Stimulated activated CD8-positive, alpha-beta memory T cell treated with anti-CD3 and anti-CD28 coated beads, Interleukin-4, amount 100 ng/mL, for 48 hours (primary cell): ENCODE measurements at places on chromosomes 4 and X.

DNA sequence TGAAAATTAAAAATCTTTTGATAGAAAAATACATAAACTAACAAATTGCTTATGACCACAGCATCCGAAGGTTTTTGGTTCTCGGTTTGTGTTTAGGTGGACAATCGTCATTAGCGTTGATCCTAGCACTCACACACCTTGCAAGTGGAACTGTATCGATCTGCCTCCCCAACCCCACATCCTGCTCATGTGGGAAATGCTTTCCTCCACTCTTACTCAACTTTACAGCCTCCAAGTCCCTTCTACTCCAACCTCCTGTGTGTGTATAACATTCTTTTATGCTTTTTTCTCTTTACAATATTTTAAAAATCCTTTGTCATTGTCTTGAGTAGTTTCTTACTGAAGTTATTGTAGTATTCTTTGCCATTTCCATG is 15.6 kb upstream of the TMEM131L start:
- no peak for DNase-seq

DNA sequence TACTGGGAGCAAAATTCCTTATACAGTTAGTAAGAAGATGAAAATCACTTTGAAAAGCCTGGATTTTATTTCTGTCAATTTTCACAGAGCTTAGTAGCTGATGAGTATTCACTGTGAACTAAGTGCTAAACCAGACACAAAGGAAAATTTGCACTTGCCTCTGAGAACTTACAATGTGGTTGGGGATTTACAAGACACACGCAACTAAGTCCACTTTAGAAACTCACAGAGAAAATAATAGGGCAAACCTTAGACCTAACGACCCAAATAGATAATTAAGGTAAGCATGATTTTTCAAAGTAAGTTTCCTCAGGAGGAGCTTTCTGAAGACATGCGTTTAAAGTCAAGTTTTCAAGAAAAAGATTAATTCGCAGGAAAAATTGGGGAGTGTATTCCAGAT is 708.9 kb downstream of the ADGRL3 start:
- no peak for DNase-seq

- no peak for DNase-seq
Measured at GRCh38 chr4:749698-750666, 44.4 kb downstream of the PCGF3 start.

DNA sequence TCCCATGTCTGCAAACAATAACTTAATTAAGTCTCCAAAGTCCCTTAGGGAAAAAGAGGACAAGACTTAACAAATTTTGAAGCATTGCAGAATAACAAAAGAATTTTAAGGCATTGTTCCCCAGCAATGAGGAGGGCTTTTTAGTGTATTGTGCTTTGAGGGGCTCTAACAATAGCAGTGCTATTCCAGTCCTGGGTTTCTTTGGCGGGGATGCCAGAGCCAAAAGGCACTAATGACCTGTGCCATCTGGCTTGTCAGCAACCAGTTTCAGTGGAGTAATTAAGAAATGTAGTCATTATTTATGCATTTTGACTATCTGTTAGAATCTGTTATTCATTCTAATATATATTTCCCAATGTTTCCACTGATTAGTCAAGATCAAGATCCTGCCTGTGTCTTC is 575.4 kb downstream of the SPRY1 start:
- no peak for DNase-seq

DNA sequence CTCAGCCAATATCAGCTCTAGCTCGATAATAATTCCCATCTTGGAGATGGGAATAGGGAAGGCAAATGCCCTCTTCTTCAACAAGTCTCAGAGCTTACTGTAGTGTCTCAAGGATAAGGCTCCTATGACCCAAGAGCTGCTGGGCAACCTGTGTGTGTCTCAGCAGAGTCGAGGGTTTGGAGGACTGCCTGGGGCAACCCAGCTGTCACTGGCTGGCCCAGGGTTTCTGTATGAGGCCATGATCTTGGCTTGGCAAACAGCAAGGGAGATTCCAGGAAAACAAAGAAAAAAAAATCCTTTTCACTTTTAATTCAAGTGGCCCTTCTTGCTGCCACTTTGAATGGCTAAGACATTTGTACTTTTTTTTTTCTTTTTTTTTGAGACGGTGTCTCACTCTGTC is 34.4 kb downstream of the TMSB4X start:
- no peak for DNase-seq

DNA sequence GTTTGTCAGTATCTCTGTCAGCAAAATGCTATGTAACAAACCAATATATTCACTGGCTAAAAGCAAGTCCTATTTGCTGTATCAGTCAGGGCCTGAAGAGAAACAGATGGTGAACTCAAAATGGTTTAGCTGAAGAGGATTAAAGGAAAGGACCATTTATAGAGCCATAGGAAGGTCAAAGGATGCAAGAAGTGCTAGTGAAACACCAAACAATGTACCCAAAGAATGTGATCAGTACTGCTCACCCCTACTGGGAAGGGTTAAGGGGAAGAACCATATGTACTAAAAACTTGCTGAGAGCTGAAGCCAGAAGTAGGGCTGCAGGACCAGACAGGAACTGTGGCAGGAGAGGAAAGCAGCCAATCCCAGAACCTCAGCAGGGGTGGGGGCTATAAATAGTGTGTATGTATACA is 479.3 kb downstream of the INPP4B start:
- no peak for DNase-seq

- no peak for DNase-seq
Measured at GRCh38 chrX:3820167-3820566, 106.7 kb upstream of the PRKX start.

DNA sequence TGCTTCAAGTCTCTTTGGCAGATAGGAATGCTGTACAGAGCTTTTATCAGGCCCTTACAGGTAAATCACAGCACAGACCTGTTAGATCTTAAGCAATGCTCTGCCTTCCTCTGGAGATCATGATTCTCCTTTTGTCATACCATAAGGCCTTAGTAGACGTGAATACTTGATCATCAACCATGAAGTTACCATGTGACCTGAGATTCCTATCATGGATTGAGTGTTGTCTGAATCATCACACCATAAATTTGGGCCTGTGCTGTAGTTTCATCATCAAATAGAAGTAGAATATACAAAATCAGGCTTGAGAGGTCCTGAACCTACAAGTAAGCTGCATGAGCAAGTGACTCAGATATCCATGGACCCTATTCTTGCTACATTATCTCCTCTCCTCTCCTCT is 466.8 kb upstream of the INTU start:
- no peak for DNase-seq

GRCh38 chr4:168128601-168129000 is 36.3 kb downstream of the ANXA10 start:
- DNase-seq: no peak

- DNase-seq: no peak
Measured at GRCh38 chr4:100590325-100590724, 72.5 kb upstream of the EMCN start.

DNA sequence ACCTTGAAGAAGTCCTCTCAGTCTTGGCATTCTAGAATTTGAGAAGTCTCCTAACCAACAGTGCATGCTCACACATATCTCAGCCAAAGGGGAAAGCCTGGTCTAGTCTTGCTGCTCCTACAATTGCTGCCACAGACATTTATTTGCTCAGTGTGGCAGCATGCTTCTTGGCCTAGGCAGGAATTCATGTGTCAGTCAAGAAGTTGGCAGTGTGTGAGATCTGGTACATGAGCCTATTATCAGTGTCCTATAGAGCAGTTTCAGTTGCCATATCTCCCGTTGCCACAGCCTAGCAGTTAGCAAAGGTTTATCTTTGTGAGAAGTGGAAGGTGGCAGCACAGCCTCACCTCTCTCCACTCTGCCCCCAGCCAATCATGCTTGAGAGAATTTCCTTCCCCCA is 176.9 kb upstream of the ARHGEF9 start:
- no peak for DNase-seq

GRCh38 chr4:122053186-122053585 is 98.9 kb upstream of the BLTP1 start:
- no peak for DNase-seq

- DNase-seq: no peak
Measured at GRCh38 chrX:38882894-38883626, 81.8 kb downstream of the MID1IP1 start.

DNA sequence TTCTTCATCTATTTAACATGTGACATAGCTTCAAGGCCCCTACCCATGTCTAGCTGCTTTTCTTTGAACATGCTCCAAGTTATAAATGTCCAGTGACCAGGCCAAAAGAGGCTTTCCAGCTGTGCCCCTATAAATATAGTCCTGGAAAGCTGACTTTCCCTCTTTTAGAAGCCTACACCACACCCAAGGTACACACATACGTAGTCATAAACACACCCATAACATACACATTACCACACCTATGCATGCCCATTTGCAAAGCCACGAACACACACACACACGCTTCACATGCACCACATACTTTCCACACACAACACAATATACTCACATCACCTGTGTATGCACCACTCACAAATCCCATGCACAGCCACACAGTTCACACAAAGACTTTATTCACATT is 2.0 kb downstream of the ARHGAP36 start:
- DNase-seq: no peak

GRCh38 chrX:107676559-107677378 is 48.5 kb downstream of the PRPS1 start:
- DNase-seq: peak; percentile 61

DNA sequence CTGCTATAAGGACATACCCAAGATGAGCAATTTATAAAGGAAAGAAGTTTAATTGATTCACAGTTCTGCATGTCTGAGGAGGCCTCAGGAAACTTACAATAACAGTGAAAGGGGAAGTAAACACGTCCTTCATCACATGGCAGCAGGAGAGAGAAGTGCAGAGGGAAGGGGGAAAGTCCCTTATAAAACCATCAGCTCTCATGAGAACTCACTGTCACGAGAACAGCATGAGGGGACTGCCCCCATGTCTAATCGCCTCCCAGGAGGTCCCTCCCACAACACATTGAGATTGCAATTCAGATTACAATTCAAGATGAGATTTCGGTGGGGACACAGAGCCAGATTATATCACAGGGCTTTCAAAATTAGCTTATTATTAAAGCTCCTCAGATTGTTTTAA is 209.5 kb upstream of the PPP3CA start:
- DNase-seq: no peak

- no peak for DNase-seq
Measured at GRCh38 chr4:107970063-107970798, 19.5 kb upstream of the HADH start.

- no peak for DNase-seq
Measured at GRCh38 chrX:42821803-42822443, 44.0 kb upstream of the PPP1R2C start.

DNA sequence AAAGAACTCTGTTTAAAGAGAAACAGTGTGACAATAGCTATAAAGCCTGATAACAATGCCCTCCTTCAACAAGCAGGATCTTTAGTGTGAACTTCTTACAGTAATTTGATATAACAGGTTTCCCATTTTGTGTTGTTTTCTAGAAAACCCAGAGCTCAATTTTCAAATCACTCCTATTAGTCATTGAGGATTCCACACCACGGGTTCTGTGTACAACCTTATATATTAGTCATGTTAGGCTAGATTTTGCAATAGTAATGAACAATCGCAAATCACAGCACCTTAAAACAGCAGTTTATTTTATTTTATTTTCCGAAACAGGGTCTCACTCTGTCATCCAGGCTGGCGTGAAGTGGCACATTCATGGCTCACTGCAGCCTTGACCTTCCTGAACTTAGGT is 1020.9 kb upstream of the INTU start:
- DNase-seq: no peak

GRCh38 chr4:78734441-78735162 is 41.5 kb upstream of the BMP2K start:
- DNase-seq: no peak

DNA sequence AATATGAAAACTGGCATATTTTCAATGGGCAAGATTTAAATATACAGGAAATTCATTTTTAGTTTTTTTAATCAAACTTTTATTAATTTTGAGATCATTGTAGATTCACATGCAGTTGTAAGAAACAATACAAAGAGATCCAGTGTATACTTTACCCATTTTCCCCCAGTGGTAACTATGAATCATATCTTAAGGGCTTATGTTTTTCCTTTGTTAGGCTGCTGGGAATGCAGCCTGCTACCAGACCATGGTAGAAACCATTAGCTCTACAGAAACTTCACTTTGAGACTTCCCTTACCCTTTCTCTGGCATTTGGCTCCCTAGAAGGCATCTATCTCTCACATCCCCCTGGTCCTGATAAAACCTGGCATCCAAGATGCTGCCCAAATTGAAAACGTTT is 147.6 kb upstream of the EOLA2 start:
- DNase-seq: no peak

- no peak for DNase-seq
Measured at GRCh38 chrX:13587786-13588477, 18.5 kb downstream of the EGFL6 start.

DNA sequence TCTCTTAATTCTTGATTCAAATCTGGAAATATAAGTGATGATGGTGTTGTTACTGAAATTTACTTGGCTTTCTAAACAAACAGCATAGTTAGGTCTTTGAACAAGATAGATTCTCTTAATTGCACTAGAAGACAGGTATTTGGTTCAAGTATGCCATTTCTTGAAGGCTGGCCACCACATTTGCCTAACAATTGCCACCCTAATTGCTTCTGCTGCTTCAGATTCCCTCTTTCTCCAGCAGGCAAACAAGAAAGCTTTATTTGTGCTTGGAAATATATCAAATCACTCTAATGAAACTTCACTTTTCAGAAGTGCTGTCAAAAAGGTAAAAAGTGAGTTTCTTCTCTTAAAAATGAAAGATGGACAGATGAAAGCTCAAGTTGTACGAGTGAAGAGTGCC is 418.6 kb downstream of the INPP4B start:
- no peak for DNase-seq

DNA sequence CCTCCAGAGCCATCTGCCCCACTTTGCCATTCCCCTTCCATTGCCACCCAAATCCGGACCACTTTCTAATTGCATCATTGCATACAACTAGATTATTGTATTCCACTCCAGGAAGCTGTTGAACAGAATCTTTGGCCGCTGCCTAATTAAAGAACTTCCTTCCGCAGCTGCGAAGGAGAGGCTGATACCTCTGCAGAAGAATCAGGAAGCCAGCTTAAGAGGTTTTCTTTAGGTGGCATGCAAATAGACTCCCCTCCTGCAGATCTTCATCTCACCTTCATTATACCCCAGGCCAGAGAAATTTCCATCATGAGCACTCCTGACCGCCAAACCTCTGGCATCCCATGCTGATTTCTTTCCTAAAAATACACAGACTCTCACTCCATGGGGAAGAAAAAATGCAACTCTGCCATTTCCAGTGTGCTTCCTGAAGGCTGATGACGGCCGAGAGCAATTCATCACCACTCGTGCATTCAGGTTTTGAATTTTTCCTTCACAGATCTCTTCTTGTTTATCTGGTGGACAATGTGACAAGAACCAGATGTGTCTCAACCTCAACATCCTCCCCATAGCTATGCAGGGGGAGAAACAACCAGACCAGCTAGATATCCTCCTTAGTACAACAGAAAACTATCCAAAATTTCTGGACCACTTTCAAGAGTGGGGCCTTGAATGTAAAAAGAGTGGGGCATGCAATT is 31.2 kb downstream of the LGI2 start:
- no peak for DNase-seq

DNA sequence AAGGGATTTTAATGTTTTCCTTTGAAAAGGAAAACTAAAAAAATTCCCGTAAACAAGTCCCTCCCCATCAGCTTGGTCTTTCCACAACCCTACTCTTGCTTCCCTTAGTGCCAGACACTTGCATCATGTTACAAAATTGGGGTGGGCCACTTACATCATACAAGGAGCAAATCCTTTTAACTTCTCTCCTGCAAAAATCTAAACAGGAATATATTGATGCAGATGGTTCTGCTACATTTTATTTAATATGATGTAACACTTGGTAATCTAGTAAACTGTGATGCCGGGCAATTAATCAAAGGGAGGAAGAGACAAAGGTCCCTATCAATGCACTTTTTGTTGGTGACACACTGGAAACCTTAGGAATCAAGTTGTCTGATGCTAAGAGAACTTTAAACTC is 125.3 kb downstream of the UBE2K start:
- no peak for DNase-seq
